ENCODE measurements at places on chromosomes 12 and 14.

GRCh38 chr12:104695453-104696148 is 238.9 kb downstream of the CHST11 start:
- no peak for DNase-seq

DNA sequence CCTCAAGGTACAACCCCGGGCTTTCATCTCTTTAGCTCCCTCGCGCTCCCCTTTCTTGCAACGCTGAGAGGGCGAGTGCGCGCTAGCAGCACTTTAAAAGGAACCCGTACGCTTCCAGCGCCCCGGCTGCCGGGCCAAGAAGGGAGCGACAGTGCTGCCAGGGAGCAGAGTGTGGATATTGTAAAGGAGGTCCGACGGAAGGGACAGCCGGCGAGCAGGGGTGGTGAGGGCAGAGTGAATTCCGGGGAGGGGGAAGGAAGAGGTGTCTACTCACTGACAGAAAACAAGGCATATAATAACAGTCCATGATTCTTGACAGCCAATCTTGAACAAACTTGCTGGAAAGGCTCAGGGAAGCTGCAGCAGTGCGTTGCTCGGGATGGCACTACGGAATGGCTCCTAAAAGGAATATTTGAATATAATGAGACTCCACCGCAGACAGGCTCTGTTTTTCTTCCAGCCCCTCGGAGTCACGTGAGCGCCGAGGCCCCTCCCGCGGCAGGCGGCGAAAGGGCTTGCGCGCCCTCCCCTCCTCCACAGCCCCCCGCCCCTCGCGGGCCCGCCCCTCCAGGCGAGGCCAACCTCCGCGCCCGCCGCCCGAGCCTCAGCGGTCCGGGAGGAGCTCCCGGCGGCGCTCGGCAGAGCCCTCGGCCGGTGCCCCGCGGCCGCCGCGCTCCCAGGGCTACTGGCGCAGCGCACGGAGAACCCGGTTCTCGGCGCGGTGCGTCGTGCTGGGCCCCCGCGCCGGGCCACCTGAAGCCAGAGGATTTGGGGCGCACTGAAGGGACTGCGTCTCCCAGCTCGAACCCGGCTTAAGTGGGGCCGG is 3.4 kb downstream of the BMP4 start:
- peak; percentile 88 for DNase-seq

DNA sequence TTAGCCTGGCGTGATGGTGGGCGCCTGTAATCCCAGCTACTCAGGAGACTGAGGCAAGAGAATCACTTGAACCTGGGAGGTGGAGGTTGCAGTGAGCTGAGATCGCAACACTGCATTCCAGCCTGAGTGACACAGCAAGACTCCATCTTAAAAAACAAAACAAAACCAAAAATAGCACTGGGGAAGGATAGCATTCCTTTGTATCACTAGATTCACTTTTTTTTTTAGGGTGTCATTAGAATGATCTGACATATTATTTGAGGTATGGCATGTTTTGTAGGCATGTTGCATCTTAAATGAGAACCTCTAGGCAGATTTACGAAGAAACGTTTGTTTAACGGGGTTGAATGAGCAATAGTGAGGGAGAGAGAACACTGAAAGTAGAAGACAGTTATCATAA is 16.8 kb upstream of the FAR2 start:
- no peak for DNase-seq

- DNase-seq: peak; percentile 89
Measured at GRCh38 chr14:71647086-71647784, 285.0 kb upstream of the RGS6 start.

DNA sequence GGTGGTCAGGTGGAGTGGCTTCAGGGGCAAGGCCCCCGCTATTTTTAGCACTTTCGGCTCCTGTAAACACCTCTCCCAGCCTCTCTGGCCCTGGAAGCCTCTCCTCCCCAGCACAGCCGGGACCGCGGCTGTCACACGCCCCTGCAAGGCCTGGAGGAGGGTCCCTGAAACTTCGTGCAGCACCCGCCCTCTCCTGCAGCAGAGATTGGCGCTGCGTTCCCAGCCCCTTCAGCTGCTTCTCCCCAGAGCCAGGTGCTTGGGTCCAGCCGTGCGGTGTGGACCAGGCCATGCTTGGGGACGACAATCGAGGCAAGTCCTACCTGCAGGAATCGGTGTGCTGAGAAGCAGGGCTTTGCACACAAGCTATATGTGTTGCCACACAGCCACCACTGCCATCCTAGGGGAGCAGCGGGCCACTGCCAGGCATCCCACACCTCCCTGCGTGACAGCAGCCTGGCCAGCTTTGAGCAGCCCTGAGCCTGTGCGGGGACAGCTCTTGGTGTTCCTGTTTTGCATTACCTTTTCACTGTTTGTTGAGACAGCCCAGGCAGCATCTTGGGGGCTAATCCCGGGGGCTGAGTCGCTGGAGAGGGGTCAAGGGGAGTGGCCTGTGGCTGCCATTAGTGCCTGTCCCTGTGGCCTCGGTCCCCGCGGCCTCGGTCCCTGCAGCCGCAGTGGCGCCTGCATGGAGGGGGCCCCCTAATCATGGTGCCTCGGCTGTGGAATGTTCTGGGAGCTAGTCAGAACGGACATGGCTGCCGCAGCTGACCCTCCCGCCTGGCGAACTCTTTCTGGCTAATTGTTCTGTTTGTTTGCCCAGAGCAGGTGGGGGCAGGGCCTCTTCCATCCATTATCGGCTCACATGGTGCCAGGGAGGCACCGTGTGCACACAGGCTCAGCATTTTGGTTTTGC is 27.6 kb upstream of the TRAF3 start:
- no peak for DNase-seq

DNA sequence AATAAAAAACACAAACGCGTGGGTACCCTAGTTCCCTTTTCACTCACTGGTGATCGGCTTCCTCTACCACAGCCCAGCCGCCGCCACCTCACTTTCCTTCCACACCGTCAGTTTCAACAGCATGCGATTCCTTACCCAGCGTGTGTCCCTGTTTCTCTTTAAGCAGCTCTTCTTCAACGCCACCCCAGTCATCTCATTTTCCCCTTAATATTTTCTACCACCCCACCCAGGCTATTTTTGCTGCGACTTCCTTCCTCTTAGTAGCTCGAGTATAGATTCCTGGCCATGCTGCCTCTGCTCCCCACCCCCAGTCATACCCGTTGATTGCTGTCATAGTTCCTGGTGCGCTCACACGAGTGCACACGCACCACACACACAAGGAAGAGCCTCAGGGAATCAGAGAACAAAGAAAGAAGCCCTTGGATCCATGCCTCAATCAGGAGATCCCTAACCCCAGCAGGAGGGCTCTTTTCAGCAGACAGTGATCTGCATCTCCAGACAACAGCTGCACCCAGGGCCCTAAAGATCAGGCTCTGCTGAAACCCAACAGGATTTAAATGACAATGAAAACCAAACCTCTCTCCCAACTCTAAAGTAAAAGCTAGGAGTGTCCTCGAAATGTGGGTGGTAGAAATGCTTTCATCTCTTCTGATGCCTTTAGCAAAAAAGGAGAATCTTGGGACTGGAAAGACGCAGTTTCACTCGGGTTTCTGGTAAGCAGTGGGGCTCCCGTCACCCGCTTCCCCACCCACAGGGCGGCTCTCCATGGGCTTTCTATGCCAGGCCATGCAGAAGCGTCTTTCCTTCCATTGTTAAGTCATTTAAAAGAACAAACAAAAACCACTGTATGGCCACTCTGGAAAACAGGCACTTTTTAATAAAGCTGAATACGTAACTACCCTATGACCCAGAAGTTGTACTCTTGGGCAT is 23.8 kb downstream of the VPS37B start:
- DNase-seq: peak; percentile 58

- DNase-seq: no peak
Measured at GRCh38 chr12:32983332-32983731, 86.8 kb upstream of the PKP2 start.

GRCh38 chr12:95429172-95429510 is 44.8 kb upstream of the METAP2 start:
- no peak for DNase-seq

DNA sequence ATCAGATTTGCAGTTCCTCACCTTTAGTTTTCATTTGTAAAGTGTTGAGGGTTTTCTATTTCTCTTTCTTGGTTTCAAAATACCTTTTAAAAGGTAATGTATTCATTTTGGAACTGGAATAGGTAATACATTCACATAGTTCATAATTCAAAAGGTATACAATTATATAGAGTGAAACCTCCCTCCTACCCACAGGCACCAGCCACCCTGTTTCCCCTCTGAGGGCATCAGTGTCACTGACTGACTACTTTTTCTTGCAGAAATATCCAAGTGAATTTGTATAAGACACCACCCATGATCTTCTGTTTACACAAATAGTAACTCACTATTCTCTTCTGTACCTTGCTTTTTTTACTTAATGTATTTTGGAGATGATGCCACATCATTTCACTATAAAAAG is 139.6 kb upstream of the EGLN3 start:
- no peak for DNase-seq

GRCh38 chr12:94266796-94267536 is 118.6 kb downstream of the PLXNC1 start:
- DNase-seq: no peak

GRCh38 chr12:6723607-6724408 is at the start of gene COPS7A:
TSS of gene COPS7A (plus strand) at chr12:6724046. CDS start at chr12:6724657, 611 bp downstream.
- DNase-seq: peak; percentile 96

DNA sequence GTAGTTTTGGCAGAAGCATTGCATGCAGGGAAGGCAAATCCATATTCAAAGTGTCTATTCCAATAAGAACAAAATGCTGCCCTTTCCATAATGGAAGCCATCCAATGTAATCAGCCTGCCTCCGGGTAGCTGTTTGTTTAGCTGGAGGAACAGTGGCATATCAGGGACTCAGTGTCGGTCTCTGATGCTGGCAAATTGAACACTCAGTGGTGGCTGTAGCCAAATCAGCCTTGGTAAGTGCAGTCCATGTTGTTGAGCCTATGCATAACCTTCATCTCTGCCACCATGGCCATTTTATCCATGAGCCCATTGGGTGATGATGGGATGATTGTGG is 147.8 kb upstream of the MAX start:
- DNase-seq: no peak

GRCh38 chr14:55747186-55747585 is 167.2 kb downstream of the KTN1 start:
- DNase-seq: no peak

DNA sequence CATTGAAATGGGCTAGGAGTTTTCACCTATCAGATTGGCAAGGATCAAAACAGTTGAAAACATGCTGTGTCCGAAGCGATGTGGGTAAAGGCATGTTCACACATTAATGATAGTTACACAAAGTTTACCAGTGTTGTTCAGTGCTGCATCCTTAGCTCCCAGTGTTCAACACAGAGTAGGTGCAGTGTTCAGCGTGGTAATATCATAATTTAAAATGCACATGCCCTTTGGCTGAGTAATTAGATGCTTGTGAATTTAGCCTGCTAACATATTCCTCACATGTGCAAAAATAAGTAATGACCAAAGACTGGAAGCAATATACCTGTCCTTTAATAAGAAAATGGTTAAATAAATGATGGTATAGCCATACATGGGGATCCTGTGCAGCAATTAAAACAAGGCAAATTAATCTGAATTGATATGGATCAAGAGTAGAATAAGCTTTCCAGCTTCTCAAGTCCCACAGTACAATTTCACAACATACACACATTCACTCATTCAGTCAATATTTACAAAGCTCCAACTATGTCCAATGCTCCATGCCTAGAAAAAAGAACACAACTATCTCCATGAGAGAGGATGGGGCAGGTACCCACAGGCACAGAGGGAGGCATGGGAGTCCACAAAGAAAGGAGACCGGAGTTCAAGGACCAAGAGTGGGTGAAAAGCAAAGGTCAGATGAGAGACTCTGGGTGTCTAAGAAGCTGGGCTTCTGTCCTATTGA is 12.8 kb downstream of the TMCC3 start:
- peak; percentile 40 for DNase-seq

DNA sequence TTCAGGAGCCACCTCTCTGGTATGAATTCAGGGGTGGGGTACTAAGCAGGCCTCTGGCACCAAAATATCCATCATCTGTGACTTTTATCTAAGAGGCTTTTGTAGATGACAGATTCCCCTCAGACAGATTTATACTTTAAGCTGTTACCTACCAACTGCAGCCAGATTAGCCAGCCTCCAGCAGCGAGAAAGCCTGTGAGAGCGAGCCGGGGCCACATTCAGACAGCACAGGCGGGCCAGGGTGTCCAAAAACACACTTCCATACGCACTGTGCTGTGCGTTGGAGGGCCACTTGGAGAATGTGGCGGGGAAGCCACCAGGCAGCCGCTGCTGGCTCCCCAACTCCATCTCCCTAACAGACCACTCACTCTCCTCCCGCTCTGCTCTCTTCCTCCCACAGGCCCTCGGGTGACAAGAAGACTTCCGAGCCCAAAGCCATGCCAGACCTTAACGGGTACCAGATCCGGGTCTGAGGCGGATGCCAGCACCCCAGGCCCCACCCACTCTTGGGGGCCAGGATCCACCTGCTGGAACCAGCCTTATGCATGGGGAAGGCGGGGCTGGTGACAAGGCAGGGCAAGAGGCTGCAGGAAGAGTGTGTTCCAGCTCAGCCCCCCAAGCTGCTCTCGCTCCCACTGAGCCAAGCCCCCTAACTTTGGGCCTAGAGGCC is 17.4 kb downstream of the VASH1 start:
- no peak for DNase-seq

DNA sequence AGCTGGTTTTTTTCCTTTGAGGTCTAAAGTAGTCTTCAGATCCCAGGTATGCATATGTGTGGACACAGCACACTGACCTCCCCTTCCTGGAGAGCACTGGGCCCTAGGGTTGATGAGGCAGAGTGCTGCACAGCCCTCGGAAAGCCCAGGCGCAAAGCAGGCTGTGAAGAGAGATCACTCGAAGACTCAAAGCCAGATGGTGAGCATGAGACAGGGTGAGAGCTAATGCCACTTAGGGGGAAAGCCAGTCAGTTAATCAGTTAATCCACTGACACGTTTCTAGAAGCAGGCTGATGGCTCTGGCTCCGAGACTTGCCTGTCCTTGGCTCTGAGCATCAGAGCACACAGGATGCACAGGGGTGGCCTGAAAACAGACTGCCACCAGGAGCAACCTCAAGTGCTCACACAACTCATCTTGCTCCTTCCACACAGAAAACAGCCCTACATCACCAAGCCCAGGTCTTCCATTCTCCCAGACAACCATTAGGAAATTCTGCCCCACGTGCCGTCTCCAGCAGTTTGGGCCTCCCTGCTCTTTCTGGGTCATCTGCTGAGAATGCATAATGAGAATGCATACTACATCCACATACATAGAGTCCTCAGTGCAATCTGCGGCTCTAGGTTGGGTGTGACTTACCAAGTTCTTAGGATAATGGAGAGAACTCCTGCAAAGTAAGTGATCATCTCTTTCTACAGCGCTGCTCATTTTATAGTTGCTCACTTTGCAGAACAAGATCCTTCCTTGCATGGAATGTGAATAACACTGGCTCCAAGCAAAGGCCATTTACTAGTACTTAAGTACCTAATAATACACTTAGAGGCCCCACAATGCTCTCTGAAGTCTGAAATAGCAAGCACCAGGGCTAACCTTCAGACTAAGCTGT is 12.0 kb downstream of the AQP6 start:
- no peak for DNase-seq

- peak; percentile 73 for DNase-seq
Measured at GRCh38 chr12:78181544-78182162, 351.0 kb downstream of the NAV3 start.

GRCh38 chr14:31206536-31207286 is 882 bp downstream of the HECTD1 start:
- peak; percentile 16 for DNase-seq
